Spleen (tissue), 13 donors: ENCODE measurements at places on chromosomes 7 and 10. TPM values are rescaled to one million over a fixed set of nuclear protein-coding genes. Genes with fewer than 3 reads are reported as not detected.
A peak's percentile ranks its signal among the peaks of the same experiment; 100 is the strongest.

DNA sequence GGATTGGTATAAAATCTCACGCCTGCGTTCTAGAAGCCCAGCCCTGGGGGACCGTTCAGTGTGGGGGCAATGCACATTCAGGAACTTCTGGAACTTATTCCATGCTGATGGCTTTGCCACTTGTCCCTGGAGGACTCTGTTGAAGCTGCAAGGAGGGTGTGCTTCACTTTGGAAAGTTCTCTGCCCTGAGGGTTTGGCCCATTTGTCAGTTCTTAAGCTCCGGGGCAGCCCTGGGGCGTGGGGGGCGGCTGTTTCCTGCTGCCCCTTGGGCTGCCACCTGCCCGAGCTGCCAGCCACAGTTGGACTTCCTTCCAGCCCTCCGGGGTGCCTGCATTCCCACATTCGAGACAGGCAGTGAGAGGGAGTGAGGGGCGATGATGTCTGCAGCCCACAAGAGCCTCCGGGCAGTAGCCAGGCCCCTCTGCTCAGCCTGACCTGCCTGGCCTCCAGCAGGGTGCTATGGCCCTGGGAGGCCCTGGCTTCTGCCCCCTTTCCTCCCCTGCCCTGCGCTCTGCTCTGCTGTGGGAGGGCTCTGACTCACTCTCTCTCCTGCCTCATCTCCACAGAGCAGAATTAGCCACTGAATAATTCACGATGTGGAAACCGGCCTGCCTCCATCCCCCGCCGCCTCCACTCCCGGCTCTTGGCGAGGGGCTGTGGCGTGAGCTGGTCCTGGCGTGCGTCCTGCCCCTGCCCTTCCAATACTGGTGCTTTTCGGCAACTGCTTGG, 1.9 kb downstream of the TTYH3 start:
- no peaks in the 10 kb centered on the region for H3K27me3 ChIP-seq
- H3K36me3 ChIP-seq: no peaks in the 10 kb centered on the region
- peak overlapping the region; percentile 74 for H3K4me3 ChIP-seq
- peak overlapping the region; percentile 92 for H3K27ac ChIP-seq
- DNase-seq: peak; percentile 81
- H3K4me1 ChIP-seq: peaks cover 61% of the 10 kb centered on the region

DNA sequence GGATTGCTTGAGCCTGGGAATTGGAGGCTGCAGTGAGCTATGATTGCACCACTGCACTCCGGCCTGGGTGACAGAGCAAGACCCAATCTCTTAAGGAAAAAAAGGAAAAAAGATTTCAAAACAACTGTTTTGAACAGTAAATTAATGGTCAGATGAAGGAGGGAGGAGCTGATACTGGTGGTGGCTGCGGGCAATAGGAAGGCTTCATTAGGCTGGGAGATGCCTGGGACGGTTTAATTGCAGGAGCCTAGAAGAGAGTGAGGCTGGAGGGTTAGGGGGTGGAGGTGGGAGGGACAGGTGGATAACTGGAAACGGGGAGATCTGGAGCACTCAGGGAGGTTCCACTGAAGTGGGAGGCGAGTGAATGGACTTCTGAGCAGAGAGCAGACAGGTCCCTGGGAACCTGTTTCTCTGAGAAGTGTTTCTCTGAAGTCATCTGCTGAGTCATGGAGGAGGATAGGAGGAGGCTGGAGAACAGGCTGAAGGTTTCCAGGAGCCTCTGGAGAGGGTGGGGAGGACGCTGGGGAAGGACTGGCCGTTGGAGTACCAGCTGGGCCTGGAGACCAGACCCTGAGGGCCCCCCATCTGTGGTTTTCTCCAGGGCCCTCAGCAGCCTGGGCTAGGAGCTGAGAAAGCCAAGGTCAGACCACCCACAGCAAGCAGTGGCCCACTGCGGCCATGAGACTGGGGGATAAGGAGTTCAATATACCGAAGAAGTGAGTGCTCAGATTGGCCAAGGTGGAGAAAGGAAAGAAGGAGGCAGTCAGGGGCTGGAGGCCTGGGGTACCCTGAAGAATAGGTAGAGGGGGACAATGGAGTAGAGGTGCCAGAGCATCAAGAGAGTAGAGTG, 14.4 kb upstream of the YWHAG start:
- H3K36me3 ChIP-seq: no peaks in the 10 kb centered on the region
- H3K27me3 ChIP-seq: no peaks in the 10 kb centered on the region
- peak; percentile 41 for DNase-seq
- H3K4me1 ChIP-seq: peaks cover 16% of the 10 kb centered on the region
- H3K27ac ChIP-seq: no peak overlapping the region
- no peak overlapping the region for H3K4me3 ChIP-seq

DNA sequence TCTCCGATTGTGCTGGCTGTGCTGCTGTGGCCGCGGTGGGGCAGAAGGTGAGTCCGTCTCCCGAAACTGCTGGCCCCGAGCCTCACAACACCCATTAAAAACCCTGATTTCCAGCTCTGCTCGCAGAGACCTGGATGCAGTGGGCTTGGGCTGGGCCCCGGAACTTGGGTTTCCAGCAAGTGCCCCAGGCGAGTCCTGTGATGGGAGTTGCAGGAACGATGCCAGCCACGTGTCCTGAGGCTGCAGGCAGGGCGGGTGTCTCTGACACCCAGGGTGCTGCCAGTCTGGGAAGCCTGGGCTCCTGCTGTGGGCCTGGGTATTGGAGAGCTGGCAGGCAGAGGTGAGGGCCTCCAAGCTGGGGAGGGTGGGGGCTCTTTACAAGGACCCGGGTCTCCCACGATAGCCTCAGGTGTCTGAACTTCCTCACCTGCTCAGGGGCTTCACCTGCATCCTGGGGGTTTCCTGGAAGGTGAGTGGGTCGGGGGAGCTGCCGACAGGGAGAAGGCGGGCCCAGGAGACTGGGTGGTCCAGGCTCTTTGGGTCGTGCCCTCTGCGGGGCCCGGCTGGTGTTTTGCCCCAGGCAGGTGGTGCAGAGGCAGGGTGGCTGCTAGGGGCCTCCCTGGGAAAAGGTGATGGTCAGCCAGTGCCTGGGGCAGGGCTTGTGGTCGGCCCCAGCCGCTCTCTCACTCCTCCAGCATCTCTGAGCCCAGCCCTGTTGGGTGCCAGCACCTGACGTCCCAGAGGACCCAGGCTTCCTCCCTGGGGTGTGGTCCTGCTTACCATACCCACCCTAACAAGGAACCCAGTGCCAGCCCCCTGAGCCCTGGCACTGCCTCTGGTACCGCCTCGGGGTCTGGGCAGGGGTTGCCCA, 180.3 kb downstream of the DNAJB6 start:
- H3K36me3 ChIP-seq: no peaks in the 10 kb centered on the region
- H3K27me3 ChIP-seq: no peaks in the 10 kb centered on the region
- no peak overlapping the region for H3K4me3 ChIP-seq
- H3K4me1 ChIP-seq: no peaks in the 10 kb centered on the region

- H3K36me3 ChIP-seq: no peaks in the 10 kb centered on the region
- H3K4me1 ChIP-seq: peaks cover 7% of the 10 kb centered on the region
- no peak for DNase-seq
- no peak overlapping the region for H3K4me3 ChIP-seq
- H3K27ac ChIP-seq: no peak overlapping the region
Measured at GRCh38 chr7:38105874-38106483, 72.1 kb upstream of the STARD3NL start.

STEAP2 gene
- 5.5 TPM for total RNA-seq
